ENCODE measurements at places on chromosomes 1 and 21.

DNA sequence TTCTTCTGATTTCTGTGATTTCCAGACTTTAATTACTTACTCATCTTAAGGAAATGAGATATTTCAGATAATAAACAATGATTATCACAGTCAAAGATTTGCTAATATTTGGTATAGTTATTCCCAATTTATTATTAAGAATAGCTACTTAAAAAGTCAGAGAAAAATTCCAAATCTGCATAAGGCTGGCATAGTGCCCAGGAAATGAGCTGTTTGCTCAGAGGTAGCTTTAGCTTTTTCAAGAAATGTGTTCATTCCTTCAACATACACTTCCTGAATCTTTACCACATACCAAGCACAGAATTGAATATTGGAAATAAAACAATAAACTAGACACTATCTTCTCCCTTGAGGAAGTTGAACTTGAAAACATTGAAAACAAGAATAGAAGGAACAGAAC is 44.3 kb upstream of the KCNK1 start:
- no peak for DNase-seq

DNA sequence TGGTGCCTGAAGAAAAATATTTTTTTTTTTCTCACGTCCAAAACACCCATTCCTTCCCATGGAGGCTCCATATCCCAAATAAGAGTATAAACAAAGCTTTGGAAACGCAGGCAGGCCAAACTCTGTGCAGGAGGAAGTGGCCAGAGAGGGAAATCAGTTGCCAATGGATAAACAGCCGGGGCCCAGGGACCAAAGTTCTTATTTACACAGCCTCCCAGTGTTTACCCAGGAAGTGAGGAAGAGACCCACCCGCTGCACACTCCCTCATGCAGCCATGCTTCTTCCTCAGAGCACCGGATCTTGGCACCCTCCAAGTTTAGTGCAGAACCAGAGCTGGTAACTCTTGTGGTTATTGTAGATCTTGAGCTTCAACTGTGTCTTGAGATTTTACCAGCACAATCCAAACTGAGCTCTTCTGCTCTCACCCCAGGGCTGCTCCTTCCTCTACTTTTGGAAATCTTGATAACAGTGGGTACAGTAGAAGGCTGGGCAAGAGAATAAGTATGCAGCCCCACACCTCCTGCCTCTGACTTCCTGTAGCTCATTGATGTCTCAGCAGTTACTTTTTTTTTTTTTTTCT is 14.2 kb downstream of the MARCKSL1 start:
- no peak for DNase-seq

DNA sequence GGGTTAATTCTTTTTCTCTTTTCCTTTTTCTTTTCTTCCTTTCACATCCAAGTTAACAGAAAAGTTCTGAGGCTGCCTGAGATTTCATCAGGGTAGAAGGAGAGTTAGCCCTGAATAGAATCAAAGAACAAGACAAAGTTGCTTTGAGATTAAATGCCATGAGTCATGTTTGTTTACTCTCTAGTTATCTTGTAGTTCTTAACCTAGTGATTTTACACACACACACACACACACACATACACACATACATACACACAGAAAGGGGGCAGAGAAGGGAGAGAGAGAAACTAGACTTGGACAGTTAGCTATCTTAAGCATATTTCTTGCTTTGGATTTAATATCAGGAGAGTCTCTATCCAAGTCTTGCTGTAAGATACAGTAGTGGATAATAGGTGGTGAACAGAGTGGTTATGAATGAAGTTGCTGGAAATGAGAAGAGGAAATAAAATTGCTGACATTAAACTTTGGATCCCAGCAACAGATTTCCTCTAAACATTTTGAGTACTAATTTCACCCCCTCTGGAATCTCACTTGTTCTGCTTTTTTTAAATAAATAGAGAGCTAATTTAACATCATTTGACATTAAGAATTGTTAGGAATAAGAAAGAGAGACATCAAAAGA is 19.9 kb downstream of the PLA2G4A start:
- no peak for DNase-seq

- no peak for DNase-seq
Observed at GRCh38 chr1:108209456-108210108, 9.4 kb upstream of the SLC25A24 start.

GRCh38 chr21:42853621-42854020 is 25.7 kb downstream of the WDR4 start:
- DNase-seq = no peak

- no peak for DNase-seq
Observed at GRCh38 chr1:54248966-54249365, 49.0 kb downstream of the MRPL37 start.

DNA sequence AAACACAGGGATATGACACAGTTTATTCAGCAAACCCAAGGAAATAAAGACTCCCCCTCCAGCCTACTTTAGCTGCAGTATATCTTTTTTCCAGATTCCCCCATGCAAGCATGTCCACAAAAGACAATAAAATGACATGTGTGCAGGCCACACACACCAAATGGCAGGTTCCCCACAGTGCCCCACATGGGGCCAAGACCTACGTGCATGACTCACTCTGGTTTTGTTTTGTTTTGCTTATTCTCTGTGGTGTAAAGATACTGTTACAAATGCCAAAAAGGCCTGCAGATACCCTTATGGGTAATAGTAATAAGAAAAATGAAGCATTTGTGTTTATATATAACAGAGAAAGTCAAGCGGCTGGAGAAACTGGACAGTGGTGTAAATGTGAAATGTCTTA is 71.6 kb downstream of the RD3 start:
- DNase-seq = no peak

GRCh38 chr1:27341525-27342252 is at the start of gene SYTL1:
Gene SYTL1 (plus strand): TSS chr1:27342022. CDS start chr1:27345335, 3,313 bp downstream.
- no peak for DNase-seq

DNA sequence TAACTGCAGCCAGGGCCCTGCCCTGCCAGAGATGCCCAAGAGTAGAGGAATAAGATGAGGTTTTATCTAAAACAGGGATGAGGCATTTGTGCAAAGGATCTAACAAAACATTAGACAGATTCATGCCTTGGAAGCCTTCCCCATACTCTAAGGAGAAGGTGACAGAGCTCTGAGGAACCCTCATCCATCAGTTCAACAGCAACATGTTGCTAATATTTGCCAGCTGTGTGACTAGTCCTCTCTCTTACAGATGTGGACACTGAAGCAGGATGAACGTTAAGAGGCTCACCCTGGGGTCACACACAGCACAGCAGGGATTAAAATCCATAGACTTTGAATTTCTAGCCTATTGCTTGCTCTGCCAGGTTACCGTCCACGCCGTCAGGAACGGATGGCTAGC is 99.0 kb downstream of the ZBTB18 start:
- DNase-seq = no peak

DNA sequence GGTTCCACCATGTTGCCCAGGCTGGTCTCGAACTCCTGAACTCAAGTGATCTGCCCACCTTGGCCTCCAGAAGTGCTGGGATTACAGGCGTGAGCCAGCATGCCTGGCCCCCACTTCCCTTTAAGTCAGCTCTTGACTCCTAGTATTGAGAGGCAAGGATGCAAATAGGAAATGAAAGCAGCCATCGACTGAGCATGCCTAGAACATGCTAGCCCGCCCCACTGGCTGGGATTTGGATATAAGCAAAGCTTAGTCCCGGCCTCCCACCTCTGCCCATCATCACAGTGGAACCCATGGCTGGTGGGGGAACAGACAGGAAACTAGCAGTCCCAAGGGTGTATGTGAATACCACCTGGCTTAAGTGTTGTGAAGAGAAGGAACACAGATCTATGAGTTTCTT is 10.5 kb downstream of the C1orf167 start:
- DNase-seq = no peak

DNA sequence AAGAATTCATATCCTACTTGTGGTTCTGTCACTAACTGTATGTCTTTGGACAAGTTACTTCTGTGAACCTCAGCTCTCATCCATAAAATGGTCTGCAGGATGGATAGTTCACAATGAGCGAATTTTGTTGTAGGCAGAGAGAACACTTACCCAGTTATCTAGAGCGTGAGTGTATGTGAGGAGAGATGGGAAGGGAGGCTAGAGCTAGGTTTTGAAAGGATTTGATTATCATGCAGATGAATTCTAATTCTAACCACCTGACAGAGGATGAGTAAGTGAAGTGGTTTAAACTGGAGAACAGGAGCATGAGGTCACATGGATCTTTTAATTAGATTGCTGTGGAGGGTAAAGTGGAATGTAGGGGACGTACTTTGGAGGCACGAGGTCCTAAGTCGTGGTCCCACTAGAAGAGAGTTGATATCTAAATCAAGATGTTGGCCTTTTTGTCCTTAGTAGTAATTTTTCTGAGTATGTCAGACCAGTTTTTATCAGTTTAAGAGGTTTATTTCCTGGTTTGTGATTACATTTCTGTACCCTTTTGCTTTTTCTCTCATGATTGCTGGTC is 5.0 kb downstream of the SUCO start:
- no peak for DNase-seq

- no peak for DNase-seq
Observed at GRCh38 chr1:57293214-57293613, 130.6 kb downstream of the DAB1 start.

DNA sequence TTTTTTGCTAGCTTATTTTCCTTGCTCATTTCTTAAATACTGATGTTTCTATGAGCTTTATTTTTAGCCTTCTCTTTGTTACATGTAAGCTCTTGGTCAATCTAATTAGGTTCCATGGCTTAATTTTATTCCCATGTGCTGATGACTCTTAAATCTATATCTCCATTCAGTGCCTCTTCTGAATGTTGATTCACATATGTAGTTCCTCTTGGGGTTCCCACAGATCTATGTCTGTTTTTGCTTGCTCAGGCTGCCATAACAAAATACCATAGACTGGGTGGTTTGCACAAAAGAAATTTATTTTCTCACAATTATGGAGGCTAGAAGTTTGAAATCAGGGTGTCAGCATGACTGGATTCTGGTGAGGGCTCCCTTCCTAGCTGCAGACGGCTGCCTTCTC is 58.3 kb upstream of the PLA2G4A start:
- DNase-seq = no peak

DNA sequence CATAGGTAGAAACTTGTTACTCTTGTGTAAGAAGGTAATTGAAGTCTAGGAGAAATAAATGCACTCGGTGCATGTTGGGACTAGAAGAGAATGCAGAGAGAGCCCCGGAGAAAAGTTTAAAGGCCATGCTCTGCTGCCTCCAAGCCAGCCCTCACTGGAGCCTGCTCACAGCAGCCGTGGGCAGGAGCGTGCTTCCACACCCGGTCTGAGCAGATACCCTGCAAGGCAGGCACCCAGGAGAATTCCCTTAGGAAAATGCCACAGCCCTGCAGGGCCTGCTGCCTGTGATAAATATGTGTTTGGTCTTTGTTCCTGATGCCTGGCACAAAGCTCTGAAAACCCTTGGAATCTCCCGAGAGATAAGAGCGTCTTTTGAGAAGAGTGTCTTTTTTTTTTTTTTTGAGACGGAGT is 22.8 kb downstream of the C2CD2 start:
- DNase-seq = no peak

DNA sequence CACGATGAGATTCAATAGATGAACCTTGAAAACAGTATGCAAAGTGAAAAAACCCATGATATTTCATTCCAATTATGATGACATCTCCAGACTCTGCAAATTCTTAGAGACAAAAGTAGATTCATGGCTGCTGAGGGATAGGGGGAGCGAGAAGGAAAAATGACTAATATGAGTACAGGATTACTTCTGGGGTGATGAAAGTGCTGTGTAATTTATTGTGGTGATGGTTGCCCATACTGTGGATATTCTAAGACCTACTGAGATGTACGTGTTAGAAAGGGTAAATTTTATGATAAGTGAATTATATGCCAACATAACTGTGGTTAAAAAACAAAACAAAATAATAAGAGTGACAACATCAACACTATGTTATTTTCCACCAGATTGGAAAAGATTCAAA is 18.9 kb upstream of the RGS7 start:
- DNase-seq = no peak

DNA sequence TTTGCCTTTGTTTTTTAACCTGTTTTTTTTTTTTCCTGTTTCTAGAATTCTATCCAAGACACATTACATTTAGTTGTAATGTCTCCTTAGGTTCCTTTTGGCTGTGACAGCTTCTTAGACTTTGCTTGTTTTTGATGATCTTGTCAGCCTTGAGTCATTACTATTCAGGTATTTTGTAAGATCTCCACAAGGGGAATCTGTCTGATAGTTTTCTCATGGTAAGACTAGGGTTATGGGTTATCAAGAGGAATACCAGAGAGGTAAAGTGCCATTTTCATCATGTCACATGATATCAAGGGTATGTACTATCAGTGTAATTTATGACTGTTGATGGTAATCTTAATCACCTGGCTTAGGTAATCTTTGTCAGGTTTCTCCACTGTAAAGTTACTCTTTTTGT is 99.1 kb upstream of the GFI1 start:
- no peak for DNase-seq

DNA sequence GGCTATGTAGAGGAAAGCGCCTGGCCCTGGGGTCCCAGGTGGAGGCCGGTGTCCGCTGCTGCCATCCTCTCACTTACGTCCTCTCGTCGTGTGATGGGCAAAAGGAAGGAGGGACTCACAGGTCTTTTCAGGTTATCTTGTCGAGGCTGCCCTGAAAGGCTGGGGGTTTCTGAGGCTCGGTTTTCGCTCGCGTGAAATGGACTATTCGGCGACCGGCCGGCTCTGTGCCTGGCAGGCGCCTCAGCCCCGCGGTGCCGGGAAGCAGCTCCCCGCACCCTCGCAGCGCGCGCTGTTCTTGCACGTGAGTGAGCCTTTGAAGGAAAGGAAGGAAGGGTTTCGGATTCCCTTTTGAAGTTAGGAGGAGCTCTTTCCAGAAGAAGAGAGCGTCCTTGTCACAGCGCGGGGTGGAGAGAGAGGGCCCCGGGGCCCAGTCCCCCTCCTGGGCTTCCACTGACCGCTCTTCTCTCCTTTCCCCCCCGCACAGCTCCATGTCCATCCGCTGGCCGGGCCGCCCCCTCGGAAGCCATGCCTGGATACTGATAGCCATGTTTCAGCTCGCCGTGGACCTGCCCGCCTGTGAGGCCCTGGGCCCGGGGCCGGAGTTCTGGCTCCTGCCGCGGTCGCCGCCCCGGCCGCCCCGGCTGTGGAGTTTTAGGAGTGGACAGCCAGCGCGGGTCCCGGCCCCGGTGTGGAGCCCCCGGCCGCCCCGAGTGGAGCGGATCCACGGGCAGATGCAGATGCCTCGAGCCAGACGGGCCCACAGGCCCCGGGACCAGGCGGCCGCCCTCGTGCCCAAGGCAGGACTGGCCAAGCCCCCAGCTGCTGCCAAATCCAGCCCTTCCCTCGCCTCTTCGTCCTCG is 57.2 kb downstream of the AJAP1 start:
- DNase-seq = no peak

DNA sequence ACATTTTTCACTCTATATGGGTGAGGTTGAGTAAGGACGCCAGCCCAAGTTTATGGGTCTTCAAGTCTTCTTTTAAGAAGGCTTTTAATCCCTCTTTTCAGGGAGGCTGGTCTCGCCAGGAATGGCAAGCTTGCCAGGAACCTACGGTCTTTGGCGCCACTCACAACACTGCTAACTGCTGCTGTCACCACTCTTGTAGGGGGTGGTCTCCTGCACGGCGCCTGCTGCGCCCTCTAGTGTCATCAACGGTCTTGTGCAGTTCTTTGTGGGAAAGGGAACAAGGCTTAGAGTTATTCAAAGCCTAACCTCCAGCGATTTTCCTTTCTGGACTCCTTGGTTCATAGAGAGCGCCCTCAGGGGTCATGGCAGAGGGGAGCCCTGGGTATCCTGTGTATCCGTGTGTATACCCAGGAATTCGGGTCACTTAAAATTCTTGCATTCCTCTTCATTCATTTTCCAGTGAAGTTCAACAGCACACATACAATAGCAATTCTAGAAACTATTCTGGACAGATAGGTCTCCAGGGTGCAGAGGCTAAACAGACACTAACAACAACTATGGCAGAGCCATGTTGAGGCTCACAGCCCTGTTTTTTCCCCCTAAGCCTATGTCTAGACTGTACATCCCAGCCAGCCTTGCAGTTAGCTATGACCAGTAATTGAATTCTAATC is 392.8 kb upstream of the CAMK1G start:
- peak; percentile 17 for DNase-seq

Data from stimulated activated CD4-positive, alpha-beta T cell treated with anti-CD3 and anti-CD28 coated beads, Interleukin-12 subunit alpha, Interleukin-12 subunit beta, amount 100 ng/mL, for 48 hours (primary cell).